ENCODE measurements at places on chromosomes 2 and 18.

DNA sequence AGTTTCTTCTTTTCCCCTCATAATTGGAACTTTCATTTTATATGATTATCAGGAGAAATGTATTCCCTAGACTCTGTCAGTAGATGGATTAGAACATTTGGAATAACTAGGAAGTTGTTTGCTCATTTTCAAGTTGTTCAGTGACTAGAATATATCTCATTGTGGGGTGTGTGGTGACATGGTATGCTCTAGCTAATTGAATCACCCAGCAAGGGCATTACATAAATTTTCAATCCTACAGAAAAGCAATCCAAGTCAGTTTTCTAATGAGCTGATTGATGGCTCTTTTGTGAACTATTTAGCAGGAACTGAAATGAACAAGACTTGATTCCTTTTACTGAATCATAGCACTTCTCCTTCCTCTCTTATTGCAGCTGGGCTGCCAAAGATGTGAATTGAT is 461.4 kb downstream of the TGIF1 start:
- DNase-seq = no peak

DNA sequence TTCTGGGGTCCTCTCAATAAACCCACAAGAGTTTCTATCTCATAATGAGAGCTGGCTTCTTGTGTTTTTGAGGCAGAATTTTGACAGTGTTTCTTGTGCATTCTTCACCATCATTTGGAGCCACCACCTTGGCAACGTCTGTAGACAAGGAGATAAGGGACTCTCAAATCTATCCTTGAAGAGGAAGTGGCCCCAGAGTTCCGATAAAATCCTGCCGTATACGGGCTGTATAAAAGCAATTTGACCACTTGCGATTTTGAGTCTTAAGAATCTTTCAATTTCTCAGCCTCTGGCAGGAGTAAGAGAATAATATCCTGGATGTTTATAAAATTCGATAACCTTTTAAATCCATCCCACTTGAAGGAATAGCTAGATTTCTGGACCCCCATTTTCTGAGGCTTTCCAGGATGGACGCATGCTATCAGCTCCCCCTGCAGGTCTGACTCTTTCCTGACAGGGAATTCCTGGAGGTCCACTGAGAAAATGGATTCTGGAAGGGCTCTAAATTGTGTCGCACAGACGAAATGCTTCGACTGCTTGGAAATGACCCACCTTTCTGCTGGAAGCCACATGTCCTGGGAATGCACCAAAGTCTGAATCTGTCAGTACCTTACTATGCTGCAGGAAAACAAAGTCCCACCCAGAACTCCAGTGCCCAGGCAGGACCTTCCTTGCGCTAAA is 54.1 kb downstream of the E2F6 start:
- DNase-seq = no peak

DNA sequence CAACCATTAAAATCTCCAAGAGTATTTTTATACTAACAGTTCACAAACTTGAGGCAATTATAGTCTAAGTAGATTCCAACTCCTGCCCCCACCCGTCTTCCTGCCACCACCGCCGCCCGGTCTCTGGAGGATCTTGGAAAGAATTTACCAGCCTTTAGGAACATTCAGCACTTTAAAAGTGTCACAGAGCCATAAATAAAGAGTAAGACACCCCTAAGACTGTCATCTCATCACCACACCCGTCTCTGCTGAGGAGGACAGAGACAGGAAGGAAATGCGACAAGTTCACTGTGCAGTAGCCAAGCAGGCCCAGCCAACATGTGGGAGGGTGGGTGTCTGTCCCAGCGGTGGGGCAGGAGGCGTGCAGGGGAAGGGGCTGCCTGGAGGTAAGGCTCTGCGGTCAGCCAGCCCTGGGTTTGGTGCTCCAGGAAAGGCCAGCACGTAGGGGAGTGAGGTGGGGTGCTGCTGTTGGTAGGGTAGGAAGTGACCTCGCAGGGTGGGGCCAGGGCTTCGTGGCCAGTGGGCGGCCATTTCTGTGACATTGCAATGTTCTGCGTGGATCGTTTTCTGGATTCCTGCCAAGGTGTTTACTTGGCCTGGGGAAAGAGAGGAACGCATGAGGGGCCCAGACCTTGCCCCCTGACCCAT is 111.6 kb downstream of the FAM210A start:
- no peak for DNase-seq

- no peak for DNase-seq
Observed at GRCh38 chr18:63148449-63149301, 170.9 kb downstream of the BCL2 start.

DNA sequence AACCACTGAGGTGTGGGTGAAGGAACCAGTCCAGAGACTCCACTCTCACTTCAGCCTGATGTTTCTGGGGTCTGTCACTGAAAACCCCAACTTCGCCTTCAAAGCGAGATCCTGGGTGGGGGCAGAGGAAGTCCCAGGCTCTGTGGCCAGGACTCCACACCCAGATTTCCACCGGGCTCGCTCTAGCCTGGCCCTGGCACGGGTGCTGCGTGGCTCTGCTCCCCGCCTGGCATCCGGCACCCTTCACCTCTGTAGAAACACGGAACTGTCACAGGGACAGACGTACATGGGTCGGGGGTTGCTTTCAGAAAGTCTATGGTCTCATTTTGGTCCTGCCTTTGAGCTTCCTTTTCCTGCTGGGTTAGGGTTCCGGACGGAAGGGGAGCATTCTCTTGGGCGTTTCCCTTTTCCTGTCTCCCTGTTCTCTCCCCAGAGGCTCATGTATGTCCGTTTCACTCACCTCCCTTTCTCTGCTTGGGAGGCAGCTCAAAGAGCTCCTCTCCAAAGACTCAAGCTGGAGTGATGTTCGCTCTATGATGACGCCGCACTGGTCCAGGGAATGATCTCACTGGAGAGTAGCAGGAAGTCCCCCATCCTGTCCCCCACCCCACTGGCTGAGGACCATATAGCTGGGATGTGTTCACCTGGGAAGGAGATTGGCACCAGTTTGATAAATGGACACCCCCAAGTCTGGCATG is 41.5 kb downstream of the ODC1 start:
- no peak for DNase-seq

GRCh38 chr18:55506074-55506473 is 81.9 kb downstream of the TCF4 start:
- DNase-seq = no peak

DNA sequence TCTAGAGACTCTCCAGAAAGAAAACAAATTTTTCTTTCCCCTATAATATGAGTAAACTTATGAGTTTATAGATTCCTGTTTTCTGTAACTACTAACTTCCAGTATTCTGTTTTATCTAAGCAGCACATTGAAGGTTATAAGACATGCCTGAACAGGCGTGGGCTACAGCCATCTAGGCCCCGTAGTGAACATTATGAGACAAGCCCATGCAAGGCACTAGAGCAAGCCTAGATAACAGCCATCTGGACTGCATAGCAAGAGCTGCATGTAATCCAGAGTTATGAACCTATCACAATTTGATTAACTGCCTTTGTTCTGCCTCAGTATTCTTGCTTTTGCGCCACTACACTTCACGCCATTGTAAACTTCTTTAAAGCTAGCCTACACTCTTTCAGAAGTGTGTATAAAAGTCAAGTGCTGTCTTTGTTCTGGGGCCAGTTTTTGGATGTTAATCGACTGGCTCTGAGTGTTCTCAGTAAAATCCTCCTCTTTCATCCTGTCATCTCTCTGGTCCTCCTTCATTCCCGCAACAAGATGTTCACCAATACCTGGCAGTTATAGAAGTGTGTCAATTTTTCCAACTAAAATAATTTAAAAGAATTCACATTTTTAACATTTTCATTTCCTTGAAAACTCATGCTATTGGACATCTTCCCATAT is 3.0 kb upstream of the SULT1C3 start:
- no peak for DNase-seq

DNA sequence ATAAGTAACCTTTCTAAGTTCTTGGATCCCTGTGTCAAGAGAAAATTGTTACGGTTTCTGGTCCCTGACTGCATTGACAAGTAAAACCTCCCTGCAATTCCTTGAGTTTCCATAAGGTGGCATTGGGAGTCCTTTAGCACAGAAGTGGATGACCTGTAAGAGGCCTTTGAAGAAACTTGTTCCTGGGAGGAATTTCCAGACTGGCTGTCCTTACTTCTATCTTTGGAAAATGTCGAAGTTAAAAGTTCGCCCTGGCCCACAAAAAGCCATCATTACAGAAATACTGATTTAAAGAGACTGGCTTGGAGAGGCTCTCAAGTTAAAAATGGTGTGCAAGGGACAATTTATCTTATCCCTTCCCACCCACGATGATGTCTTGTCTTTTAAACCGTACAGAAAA is 218.4 kb downstream of the CDH20 start:
- DNase-seq = no peak

GRCh38 chr2:182048088-182048487 is 62.4 kb downstream of the PPP1R1C start:
- no peak for DNase-seq

GRCh38 chr2:3075991-3076340 is 301.7 kb downstream of the EIPR1 start:
- no peak for DNase-seq

DNA sequence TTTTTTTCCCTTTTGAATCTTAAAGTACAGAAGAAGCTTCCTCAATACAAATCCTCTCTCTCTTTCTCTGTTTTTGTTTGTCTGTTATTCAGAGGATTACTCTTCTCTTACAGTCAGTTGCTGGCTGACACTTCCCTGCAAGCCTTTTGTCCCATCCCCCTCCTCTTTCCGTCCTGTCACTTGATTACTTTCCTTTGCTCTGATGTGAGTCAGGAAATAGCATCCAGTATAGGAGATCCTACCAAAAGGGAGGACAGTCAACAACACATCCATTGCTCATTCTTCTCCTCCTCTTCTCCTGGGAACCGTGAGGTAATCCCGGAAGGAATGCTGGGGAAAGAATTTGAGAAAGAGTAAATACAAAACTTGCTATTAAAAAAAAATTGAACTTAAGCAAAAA is 79.3 kb upstream of the SCN7A start:
- no peak for DNase-seq

DNA sequence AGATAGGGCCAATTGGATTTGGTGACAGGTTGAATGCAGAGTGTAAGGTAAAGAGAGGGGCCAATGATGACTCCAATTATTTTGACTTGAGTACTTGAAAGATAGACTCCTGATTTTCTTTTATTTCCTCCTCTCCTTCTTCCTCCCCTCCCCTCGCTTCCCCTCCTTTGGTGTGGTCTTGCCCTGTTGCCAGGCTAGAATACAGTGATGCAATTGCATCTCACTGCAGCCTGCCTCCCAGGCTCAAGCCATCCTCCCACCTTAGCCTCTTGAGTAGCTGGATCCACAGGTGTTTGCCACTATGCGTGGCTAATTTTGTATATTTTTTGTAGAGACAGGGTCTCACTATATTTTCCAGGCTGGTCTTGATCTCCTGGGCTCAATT is 2.3 kb downstream of the DGUOK start:
- DNase-seq = no peak

- DNase-seq = no peak
Observed at GRCh38 chr2:23327416-23327815, 57.6 kb upstream of the KLHL29 start.

- no peak for DNase-seq
Observed at GRCh38 chr18:30970196-30970816, 72.2 kb downstream of the DSC3 start.

DNA sequence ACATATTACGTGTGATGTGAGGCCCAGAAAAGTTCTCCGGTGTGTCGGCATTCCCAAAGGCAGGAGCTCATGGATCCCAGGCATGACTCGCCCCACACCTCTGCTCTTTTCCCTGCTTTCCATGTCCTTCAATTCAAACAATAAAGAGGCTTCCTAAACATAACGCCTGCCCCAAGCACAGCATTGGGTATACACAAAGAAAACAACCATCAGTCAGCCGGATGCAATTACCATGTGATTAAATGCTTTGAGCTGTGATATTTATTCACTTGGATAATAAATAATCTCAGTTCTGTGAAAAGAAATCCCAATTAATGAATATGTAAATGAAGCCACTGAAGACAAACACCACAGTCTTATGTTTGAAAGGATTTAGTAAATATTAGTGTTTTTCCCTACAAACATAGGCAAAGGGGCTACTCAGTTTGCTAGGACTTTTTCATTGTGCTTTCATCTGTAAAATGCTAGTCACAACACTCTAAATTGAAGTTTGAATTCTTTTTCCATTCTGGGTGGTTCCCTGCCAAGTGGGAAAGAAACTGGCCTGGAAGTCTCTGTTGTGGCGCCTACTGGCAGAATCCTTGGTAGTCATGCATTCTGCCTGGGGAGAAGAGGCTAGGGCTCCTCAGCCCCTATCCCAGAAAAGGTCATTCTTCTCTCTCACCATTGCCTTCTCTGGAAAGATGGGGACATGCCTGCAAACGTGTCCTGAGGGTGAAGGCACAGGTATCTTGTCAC is 144.7 kb downstream of the COL6A3 start:
- no peak for DNase-seq

DNA sequence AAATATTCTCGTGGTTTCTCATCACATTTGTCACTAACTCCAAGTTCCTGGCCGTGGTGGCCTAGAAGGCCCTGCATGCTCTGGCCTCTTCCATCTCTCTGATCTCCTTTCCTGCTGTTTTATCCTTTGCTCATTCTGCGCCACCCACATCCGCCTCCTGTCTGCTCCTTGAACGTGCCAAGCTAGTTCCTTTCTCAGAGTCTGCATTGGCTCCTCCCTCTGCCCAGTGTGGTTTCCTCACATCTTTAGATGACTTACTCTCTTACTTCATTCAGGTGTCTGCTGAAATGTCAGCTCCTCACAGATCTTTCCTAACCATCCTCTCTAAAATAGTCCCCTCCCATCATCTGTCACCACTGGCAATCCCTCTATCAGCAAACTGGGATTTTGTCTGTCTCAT is 158.6 kb upstream of the RBMS1 start:
- DNase-seq = peak; percentile 19

DNA sequence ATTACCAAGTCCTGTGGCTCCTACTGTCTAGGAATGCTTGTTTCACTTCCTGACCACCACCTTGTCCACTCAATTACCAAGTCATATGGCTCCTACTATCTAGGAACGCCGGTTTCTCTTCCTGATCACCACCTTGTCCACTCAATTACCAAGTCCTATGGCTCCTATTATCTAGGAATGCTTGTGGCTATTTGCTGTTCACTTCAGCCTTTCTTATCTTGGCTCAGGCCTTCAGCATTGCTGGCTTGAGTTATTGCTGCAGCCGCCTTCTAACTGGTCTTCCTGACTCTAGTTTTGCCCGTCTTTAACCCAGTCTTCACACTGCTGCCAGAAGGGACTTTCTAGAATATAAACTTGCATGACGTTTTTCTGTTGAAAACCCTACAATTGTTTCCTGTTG is 82.5 kb upstream of the GAREM1 start:
- no peak for DNase-seq

DNA sequence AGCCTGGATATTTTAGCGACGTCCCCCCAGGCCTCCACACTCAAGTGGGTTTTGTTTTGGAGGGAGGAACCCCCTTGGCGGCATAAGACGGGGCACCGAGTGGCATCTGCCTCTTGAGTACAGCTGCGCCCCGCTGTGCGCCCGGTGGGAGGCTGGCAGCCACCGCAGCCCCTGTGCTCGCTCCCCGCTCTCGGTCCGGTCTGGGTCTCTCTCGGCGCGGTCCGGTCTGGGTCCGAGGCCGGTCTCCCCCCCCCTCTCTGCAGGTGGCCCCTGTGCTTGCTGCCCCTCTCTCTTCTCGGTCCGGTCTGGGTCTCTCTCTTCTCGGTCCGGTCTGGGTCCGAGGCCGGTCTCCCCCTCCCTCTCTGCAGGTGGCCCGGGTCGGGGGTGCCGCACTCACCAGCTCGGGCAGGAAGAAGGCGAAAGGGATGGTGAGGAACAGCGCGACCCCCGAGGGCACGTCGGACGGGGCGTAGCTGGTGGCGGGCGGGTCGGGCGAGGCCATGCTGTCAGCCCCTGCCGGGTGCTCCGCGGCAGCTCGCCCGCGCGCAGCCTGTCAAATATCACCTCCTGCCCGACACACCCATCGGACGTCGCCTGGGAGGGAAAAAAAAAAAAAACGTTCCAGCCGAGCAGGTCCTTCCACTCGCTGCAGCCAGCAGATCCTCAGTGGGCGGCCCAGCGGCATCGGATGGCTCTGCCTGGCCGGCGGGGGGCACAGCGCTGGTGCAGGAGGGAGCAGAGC is at the start of gene MALL:
Gene MALL, minus strand, starts transcription at position 532 of the 742 bp plus-strand sequence. Its CDS starts 30 bp downstream, at position 502.
- DNase-seq = no peak
